ENCODE measurements at places on chromosomes 1 and 21.

GRCh38 chr1:118907466-118907865, 80.7 kb downstream of the TBX15 start:
- no peak for DNase-seq

DNA sequence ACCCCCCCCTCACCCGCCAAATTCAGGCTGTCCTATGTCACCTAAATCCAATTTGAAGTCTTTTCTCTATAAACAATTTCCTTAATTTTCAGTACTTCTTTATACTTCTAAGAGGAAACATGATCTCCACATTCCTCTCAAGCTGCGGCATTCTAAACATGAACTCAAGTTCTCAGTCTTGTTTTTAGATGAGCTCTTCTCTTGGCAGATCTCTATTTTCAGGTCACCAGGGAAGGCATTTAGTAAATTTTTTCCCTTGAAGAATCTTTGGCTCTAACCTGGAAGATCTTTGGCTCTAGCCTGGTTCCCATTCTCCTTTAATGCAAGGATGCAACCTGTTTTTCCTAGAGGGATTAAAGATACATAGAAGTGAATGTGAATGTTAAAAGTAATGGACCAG, 193.4 kb downstream of the ATG4C start:
- no peak for DNase-seq

DNA sequence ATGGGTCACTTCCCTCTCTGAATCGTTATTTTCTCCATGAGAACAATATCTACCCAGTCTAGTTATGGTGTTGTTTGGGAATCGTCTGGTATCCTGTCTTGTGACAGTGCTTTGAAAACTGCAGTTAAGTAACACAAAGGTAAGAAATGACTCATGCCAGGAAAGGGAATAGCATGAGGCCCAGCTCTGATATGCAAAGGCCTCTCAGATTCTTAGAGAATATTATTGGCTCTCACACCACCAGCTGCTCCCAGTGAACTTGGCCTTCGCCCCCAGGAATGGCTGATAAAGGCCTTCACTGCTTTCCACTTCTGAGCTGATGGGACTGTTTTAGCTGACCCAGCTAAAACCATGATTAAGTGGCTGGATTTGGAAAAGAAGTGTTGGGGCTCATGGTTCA, 27.1 kb downstream of the NEK2 start:
- no peak for DNase-seq

GRCh38 chr1:97433094-97433823, 487.6 kb downstream of the DPYD start:
- DNase-seq, result no peak

- no peak for DNase-seq
These were observed 3.5 kb downstream of the FCRLA start for GRCh38 chr1:161710560-161710959.

GRCh38 chr1:18009478-18009961, 98.1 kb upstream of the IGSF21 start:
- DNase-seq, result no peak

GRCh38 chr1:165842671-165843129, 15.3 kb downstream of the UCK2 start:
- DNase-seq, result no peak

GRCh38 chr1:92306020-92306419, 7.2 kb downstream of the RPAP2 start:
- DNase-seq, result no peak

- no peak for DNase-seq
These were observed 36.7 kb downstream of the ATP2B4 start for GRCh38 chr1:203663294-203663693.

GRCh38 chr1:116544588-116545358, 26.1 kb downstream of the CD58 start:
- no peak for DNase-seq

- DNase-seq, result no peak
These were observed 251.0 kb downstream of the LRRIQ3 start for GRCh38 chr1:73947009-73947408.

GRCh38 chr1:87478231-87478630, 149.6 kb downstream of the LMO4 start:
- DNase-seq, result no peak

DNA sequence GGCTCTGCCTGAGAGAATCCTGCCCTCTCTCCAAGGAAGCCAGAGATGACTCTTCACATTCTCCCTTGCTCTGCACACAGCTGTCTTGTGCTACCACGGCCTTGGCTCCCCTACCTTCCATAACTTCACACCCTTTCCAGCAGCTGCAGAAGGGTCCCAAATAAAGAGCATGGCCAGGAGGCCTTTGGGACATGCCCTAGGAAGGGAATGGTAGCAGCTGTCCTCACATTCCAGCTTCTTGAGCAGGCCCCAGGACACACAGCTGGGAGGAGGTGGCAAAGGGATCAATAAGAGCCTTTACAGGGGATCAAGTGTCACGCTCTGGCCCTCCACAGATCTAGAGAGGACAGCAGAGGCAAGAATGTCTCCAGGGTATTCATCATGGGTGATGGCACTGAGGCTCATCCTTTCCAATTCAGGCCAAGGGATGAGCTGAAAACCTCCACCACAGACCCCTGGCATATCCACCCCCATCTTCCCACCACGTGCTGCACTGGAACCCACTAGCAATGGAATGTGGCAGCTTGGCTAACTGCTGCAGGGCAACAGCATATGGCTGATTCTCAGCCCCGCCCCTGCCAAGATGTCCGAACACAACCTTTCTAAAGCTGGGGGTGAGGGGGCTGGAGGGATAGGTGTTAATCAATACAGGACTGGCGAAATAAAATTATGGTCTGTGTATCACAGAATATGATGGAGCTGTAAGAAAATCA, 17.8 kb upstream of the RAB29 start:
- no peak for DNase-seq

DNA sequence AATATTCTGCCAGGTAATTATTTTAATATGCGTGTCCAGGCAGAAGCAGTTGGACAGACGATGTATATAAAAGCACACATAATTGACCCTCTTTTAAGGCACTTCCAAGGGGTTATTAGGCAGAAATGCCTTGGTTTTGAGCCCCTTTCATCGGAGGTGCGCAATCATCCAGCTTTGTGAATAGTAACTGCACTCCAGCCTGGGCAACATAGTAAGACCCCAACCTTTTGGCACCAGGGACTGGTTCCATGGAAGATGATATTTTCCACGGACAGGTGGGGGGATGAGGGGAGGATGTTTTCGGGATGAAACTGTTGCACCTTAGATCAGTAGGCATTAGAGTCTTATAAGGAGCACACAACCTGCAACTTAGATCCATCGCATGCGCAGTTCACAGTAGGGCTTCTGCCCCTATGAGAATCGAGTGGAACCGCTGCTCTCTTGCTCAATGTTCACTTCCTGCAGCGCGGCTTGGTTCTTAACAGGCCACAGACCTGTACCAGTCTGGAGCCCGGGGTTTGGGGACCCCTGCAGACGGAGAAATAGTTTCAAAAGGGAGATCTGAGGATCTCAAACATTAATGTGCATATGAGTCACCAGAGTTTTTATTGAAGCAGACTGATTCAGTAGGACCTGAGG, 1.8 kb upstream of the MCOLN2 start:
- no peak for DNase-seq

DNA sequence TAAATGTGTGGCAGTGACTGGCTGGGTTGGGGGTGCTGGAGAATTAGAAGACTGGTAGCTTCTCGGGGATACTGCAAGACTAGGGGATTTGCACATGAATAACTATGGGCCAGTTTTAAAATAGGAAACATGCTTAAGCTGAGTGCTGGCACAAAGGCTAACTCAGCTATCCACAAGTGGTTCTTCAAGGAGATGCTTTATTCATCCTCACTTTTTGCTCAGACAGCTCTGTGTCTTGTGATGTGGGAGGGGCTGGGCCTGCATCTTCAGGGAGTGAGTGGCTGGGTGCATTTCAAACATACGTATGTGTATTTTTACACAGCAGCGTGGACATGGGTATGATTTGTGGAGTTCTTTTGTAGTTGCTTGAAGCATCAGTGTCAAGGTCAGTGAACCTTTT, 2.3 kb downstream of the COQ8A start:
- DNase-seq, result no peak

GRCh38 chr1:150793221-150793620, 14.8 kb downstream of the CTSK start:
- no peak for DNase-seq

DNA sequence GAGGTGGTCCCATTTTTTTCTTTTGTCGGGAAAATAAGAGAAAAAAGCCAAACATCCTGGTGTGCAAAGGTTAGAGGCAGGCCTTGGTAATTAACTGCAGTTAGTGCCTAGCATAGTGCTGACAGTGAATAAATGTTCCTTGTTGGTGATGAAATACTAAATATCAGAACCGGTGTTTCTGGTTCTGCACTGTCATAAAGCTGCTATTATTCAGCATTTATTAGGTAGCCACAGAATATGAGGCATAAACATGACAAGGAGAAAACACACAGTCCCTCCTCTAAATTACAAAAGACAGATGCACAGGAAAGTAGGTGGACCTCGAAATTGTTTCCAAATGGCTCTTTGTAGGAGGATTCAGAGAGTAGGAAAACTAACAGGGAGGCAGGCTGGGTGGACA, 122.0 kb upstream of the ADGRL2 start:
- no peak for DNase-seq

- no peak for DNase-seq
These were observed 148.1 kb downstream of the NRIP1 start for GRCh38 chr21:14916676-14917141.

DNA sequence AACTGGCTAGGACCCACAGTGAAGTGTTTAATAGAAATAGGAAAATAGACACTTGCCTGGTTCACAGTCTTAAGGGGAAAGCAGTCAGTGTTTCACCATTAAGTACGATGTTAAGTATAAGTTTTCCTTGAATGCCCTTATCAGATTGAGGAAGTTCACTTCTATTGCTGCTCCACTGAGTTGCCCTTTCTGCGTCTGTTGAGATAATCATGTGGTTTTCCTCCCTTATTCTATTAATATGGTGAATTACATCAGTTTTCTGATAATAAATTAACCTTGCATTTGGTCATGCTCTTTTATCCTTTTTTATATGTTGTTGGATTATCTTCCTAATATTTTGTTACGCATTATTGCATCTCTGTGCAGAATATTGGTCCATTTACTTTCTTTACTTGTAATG, 21.4 kb downstream of the UTS2 start:
- DNase-seq, result no peak

GRCh38 chr1:212119397-212119837, 83.9 kb downstream of the DTL start:
- DNase-seq, result no peak

DNA sequence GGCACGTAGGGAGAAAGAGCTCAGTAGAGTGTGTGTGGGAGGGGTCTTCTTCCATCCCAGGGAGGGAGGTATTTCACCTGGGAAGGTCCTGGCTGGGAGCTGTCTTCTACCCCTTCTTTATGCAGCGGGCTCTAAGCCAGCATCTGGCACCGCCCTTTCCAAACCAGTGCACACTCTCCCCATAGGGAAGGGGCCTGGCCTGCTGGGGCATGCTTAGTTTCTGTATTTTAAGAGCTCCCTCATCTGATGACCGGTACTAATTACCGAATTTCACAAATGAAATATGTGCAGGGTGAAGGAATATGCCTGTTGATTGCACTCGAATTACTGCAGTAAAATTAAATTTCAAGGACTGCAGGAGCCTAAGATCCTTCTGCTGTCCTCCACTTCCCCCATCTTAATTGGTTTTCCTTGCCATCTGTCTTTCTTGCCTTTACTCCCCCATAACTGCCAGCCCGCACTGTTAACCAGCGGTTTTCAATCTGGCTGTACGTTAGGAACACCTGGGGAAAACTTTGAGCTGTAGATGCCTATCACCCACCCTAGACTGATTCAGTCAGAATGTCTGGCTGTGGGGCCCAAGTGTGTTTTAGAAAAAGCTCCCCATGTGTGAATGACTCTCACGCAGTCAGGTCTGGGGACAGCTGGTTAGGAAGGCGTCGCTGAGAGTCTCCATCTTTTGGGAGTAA, 20.1 kb downstream of the GALNT2 start:
- no peak for DNase-seq

GRCh38 chr1:115429884-115430283, 91.8 kb upstream of the NGF start:
- no peak for DNase-seq

GRCh38 chr1:6180707-6181311, 688 bp upstream of the CHD5 start:
- DNase-seq, result no peak

DNA sequence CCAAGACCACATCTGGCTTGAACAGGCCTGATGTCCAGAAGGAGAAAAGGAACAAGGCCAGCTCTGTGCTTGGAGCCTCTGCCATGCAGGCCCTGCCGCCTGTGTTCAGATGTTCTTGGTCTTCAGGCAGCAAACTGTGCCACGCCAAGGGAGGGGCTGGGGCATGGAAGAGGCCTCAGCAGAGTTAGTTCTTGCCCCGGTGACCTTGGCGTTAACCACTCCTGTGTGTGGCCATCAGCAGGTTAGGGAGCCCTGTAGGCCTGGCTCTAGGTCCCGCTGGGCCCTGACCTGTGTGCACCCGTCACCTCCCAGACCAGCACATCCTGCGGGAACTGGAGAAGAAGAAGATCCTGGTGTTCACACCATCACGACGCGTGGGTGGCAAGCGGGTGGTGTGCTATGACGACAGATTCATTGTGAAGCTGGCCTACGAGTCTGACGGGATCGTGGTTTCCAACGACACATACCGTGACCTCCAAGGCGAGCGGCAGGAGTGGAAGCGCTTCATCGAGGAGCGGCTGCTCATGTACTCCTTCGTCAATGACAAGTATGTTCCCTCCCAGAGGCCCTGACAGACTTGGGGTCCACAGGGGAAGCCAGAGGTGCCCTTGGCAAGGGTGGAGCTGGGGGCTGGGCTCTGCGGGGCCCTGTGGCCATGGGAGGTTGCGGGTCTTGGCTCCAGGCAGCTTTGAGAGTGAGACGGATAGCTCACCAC, 7.1 kb downstream of the ZC3H12A start:
- no peak for DNase-seq

DNA sequence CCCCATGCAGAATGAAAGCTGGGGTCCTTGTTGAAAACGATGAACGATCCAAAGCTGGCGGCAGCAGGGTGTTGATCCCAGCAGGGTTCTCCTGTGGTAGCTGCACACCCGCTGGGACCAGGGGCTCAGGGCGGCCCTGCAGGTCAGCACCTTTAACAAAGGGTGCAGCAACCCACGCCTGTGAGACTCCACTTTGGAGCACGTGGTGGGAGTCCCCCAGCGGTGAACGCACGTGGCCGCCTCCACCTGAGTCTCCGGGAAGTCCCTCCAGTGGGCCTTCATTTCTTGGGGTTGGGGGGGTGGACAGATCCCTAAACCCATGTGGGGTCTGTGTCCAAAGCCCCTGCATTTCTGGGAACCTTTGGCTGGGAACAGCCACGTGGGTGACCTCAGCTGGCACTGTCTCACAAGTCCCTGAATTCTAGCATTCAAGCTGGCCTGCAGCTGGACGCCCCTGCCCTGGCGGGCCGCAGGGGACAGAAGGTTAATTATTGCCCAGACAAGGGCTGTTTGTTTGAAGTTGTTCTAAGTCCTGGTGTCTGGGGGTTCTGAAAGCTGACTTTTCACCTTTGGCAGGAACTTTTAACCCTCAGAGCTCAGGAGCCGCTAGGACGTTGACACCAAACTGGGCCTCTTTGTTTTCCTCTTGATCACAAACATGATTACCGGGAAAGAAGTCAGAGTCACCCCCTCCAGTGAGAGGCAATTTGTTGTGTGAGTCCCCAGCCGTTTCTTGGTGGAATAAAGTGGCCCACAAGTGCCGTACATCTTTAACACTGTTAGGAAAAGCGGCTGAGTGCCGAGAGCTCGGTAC, 64.5 kb downstream of the COL18A1 start:
- DNase-seq, result peak; percentile 92

GRCh38 chr1:112533029-112533428, 24.3 kb downstream of the WNT2B start:
- no peak for DNase-seq
